Foreskin keratinocyte (primary cell): ENCODE measurements at places on chromosomes 5 and 9. TPM values are rescaled to one million over a fixed set of nuclear protein-coding genes. Genes with fewer than 3 reads are reported as not detected.

DNA sequence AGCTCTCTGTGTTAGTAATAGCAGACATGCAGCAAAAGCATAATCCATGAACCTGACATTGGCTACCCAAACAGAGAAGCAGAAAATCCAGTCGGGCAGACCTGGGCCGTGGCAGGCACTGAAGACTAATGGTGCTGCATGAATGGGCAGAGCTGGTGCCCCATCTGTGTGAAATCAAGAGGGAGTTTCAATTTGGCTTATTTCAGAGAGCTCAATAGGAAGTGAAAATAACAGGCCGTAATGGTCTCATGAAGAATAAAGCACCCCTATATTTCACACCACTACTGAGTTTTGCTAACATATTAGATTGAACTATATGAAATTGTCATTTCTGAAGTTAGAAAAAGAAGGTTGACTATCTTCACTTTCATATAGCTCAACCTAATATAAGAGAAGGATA lies 149.7 kb downstream of the ENC1 start:
- DNase-seq: no peak

- no peak for DNase-seq
Observed at GRCh38 chr5:168887931-168888330, 308.8 kb upstream of the PANK3 start.

GRCh38 chr5:164224236-164224635 lies 718.8 kb downstream of the MAT2B start:
- DNase-seq: no peak

- DNase-seq: peak; percentile 19
Observed at GRCh38 chr9:71249729-71250317, 128.4 kb upstream of the TRPM3 start.

GRCh38 chr5:15483351-15484097 lies 16.5 kb upstream of the FBXL7 start:
- no peak for DNase-seq

DNA sequence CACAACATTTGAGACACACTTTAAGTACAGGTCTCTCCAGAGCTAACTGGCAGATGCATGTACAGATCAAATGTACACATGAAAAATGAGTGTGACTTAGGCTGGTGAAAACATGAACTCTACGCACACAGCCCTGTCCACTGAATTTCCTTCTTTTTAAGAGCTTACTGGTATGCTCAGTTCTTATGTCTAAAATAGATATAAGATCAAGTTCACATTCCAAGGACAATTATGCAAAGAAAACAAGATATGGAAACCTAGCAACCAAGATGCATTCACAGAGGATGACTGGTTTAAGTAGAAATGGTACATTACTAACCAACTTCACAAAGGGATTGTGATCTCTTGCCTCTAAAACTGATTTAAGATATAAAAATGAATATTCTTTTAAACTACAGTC lies 56.7 kb downstream of the TLE1 start:
- peak; percentile 39 for DNase-seq

GRCh38 chr5:43362725-43363435 lies 49.3 kb downstream of the CCL28 start:
- peak; percentile 74 for DNase-seq

DNA sequence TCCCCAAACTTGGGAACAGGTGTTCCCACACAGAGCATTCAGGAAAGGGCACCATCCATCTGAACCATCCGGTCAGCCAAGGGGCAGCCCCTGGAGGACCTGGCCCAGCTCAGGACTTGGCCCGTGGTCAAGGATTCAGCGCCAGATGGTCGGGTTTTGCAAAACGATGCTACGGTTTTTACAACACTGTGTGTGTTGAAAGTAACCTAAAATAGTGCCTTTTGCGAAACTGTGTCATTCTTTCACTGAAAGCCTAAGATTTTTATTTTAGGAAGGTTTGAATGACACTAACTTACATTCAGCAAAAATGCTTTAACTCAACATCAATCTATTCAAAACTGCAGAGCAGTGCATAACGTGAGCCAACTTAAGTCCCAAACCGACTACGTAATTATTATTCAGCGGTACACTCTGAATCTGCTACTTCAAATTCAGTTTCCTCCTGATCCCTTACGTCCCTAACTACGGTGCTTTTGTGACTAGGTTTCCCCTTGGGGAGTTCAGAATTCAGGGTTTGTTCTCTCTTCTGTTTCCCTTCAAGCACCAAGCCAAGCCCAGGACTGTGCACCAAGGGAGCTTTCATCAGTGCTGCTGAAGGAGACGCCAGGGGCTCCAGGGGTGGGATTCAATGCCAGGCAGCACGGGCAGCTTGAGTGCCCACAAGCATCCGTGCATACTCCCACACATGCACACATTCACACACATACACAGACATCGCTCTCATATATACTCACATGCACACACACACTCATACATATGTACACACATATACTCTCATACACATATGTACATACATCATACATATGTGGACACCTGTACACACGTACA lies 25.8 kb downstream of the LPCAT1 start:
- no peak for DNase-seq

DNA sequence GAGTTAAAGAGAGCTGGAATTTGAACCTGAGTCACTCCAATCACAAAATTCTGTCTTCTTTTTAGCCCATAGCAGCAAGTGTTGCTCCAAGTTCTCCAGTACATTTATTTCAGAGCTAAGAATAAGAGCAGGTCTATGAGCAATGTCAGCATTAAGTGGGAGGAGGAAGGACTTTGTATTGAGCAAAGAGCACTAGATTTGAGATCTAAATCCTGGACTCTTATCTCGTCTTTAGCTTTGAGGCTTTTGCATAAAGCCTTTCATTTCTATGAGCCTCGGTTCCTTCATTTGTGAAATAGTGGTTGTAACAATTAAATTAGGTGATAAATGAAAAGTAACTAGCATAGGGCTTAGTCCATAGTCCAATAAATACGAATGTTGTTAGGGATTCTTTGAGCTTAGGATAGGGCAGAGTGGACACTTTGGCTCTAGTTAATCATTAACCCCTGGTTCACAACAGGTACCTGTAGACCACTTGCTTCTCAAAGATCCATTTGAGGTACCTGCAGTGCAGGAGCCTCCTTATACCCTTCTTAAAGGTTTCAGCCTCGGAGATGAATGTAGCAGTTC lies 464.1 kb upstream of the KLF4 start:
- no peak for DNase-seq

DNA sequence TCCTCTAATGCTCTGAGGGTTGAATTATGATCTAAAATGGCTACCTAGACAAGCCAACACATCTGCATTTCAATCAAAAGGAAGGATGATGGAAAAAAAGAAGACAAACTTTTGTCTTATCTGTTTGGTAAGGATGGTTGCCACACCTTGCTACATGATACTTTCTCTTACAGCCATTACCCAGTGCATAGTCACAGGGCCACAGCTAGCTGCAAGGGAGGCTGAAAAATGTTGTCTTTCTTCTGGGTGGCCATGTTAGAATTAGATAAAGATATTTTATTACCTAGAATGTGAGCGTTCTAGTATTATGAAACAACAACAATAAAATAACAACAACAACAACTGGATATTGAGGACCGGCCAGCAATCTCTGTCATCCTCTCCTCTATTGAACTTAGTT lies 4.7 kb upstream of the AOPEP start:
- no peak for DNase-seq

DNA sequence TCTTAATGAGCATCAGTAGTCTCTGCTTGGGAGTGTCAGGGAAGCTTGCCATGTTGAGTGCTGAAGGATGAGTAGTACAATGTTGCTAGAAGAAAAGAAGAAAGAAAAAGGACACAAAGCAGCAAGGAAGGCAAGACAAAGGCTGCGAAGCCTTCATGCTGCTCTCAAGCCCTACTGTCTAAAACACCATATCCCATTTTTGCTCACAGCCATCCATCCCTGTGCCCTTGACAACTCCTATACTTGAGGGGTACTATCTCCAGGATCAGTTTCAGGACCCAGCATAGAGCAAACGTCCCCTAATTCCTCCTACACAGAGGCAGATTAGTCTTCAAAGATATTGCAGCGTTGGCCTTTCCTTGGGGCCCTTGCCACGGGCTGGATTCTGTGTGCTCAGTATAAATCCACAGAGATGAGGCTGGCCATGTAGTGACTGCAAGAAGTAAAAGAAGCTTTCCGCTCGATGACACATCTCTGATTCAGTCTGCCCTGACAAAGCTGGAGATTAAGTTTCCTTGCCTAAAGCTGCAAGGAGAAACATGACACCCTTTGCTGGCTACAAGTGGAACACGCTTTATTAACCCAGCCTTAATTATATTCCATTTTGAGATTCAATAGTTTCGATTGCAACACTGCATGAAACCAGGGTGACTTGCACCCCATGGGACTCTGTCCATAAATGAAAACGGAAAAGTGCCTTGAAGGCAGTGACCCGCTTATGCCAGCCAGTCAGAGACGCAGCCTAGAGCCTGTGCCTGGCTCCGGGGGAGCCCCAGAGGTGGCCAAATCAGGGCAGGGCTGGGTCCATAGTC lies 304.6 kb downstream of the ACTL7B start:
- peak; percentile 95 for DNase-seq

DNA sequence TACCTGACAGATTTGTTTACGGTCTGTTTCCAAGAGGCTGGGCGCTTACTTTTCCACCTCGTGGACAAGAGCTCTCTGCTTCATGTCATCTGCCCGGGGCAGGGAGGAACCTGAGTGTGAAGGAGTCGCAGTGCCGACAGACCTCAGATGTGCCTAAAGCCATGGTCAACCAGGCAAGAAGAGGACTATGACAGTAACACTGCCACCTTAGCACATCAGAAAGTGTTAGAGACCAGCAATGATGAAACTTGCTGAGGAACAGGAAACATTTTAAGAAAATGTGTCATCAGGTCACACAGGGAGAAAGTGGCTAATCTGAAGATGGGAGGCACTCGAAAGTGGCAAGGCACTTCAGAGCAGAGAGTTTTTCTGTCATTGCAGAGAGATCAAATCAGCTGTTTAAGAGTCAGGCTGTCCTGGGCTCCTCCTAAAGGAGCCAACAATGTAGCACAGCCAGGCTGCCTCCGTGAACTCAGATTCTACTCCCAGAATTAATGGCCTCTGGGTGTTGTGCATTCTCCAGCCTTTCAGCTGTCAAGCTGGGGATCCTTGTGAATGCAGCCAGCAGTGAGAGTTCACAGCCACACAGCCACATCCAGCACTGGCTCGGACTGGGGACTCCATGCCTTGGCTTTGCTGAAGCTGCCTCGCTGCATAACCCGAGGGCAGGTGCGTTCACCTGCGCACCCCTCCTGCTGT lies 94.6 kb downstream of the RAPGEF1 start:
- DNase-seq: no peak

DNA sequence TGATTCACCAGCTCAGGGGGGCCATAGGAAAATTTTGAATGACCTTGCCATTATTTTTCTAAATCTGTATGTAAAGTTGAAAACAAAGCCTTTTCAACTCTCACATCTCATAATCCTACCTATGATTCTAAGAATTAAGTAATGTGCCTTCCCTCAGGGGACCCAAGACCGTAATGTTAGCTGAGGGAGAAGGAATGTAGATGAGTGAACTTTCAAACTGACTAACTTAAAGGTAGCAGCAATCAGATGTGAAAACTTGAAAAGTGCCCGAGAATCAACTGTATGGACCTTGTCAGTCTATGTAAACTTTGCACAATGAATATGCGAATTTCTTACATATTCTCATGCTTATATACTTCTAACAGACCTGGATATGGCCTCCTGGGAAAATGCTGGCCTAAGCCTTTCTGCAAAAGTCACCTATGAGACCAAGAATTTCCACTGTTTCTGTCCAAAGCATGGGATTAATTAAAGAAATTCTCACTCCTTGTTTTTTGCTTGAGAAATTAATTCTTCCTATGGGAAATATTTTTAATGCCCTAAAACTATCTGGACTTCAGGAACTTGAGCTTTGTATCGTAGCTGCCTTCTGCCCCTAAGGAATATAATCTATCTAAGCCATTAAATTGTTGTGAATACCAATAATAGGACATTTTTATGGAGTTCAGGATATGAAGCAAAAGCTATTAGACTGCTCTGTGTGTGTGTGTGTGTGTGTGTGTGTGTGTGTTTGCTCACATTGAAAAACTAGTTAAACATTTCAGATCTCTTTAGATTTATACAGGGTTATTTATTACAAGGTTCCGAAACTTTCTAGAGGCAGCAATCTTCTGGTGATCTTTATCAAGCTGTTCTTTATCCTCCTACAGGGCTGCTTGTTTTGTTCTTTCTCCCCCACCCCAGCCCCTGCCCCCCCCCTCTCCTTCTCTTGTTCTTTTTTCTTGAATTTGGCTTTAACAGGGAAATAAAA lies 169.1 kb upstream of the CLINT1 start:
- no peak for DNase-seq

- DNase-seq: no peak
Observed at GRCh38 chr9:122332083-122332482, 38.7 kb upstream of the PTGS1 start.

DNA sequence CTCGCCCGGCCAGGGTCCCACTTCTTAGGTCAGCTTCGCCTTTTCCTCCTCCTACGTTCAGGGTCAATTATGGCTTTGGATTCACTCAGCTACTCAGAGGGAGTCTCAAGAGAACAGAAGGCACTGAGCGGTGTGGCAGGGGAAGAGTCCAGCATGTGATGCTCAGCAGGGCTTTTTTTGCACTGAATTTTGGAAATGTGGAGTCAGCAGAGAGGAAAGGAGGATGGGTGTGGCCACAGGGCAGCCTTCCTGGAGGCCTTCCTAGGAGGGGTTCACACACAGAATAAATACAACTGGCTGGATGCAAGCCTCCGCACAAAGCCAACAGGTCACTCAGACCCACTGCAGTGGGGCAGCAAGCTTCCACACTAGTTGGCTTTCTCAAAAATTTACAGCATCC lies 4.8 kb downstream of the NAIF1 start:
- no peak for DNase-seq

Gene ANKDD1B
- total RNA-seq: 0.07 and 0.10 TPM in 2 replicates

Gene ZDHHC21
- 2.3 and 2.8 TPM in 2 replicates for total RNA-seq

Gene EPB41L4B
- total RNA-seq: 6.5 and 6.6 TPM in 2 replicates

Gene CNTLN
- 5.0 and 5.5 TPM in 2 replicates for total RNA-seq

Gene FAT2
- 85.9 and 95.1 TPM in 2 replicates for total RNA-seq

Gene SMIM33
- not detected in 2 replicates for total RNA-seq

Gene STPG3
- total RNA-seq: not detected in 2 replicates

Gene IL5
- not detected in 2 replicates for total RNA-seq

Gene RFX3
- 2.2 and 2.5 TPM in 2 replicates for total RNA-seq

Gene ZNF354C
- total RNA-seq: 5.5 and 6.2 TPM in 2 replicates

Gene TSSK1B
- 0.10 and 0.14 TPM in 2 replicates for total RNA-seq

Gene PIGO
- 20.7 and 21.6 TPM in 2 replicates for total RNA-seq

Gene SLC25A2
- total RNA-seq: not detected in 2 replicates

Gene CHSY3
- total RNA-seq: 0.78 and 1.1 TPM in 2 replicates
